ENCODE measurements at places on chromosomes 5 and 9.

DNA sequence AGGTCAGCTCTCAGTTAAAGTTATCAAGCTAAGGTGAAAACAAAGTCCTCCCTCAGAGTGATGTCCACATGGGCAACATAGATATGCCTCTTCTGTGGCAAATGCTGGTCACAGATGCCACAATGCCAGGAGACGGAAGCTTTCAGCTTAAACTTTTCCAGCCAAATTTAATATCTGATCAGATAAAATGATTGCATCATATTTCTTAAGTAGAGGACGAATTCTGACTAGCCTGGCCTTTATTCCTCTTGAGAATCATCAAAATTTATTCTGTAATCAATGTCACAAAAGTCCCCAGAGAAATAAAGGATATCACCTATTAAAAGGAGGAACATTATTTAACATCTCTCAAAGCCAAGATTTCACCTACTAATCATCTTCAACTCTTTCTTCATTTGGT lies 161.9 kb downstream of the MARCHF11 start:
- DNase-seq, result no peak

DNA sequence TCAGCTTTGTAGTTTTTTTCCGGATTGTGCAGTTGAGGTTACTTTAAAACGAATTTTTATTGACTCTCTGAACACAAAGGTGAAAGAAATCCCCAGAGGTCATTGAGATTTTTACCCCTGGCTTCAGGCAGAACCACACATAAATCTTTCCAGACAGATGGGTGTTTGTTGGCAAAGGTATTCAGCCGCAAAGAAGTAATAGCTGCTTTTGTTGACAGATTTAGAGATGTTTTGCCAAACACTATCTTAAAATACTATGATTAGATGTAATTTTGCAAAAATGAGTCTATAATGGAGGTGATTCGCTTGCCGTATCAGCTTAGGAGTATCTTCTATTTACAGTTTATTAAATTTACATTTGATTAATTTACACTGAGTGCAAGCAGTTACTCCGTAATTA lies 418.3 kb upstream of the CLINT1 start:
- DNase-seq, result no peak

DNA sequence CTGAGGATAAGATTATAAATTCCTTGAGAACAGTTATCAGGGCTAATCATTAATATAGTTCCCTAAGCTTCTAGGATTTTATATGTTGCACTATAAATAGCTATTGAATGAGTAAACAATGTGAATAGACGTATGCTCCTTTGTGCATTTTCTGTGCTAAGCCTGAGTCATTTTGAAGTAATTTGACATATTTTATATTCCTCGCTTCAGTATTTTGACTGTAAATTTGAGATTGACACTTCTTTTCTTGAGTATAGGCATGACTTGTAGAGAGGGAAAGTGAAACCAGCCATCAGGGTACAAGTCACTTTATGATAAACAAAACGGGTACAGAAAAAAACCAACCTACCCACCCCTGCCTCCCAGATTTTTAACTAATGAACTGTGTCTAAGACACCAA lies 367.7 kb upstream of the PRR16 start:
- DNase-seq, result no peak

DNA sequence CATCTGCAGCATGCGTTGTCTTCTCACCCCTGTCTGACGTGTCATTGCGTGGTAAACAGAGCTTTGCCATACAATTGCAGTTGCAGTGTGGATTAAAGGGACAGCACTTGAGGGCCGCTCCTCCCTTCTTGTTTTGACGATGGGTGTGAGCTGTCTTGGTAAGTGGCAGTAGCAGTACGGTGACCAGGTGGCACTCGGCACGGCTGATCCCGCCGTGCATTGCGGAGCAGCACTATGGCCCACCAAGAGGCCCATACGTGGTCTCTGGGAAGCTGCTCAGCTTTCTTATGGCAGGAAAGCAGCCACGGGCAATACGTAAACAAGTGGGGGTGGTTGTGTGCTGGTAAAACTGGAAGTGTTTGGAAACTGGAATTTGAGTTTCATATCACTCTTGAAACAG lies 25.1 kb downstream of the EHMT1 start:
- no peak for DNase-seq

- DNase-seq, result no peak
Measured at GRCh38 chr5:180860273-180860886, 696 bp downstream of the ZFP62 start.

DNA sequence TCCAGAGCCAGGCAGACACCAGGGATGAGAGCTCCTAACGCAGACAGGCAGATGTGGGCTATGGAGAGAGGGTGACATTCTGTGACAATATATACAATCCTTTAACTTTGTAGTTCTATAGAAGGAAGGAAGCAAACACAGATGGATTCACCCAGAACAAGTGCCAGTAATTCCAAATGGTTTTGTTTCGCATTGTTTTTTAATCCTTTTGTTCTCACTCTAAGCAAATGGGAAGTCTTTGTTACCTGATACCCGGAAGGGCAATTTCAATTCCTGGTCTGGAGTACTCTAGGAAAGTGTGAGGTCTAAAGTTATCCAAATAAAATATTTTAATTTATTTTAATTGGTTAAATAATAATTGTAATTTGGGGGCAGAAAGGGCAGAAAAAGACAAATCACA lies 2.5 kb downstream of the FRMD3 start:
- DNase-seq, result no peak

DNA sequence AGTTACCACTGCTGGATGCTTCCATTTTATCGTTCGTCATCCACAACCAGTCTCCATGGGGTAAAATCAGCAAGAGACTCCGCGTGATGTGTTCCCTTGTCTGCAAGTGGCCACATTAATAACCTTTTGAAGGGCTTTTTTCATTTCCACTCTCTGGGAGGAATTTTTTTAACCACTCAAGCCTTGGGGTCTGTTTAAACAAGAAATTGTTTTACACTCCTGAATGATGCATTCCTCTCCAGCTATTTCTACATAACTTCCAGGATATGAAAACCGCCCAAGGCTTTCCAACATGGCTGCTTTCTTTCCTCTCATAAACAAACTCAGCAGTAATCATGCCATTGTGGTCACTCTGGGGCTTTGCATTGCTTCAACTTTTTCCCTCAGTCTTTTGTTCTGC lies 217.2 kb upstream of the DAPK1 start:
- DNase-seq, result no peak

GRCh38 chr9:78921341-78921740 lies 624.4 kb downstream of the PSAT1 start:
- DNase-seq, result no peak

DNA sequence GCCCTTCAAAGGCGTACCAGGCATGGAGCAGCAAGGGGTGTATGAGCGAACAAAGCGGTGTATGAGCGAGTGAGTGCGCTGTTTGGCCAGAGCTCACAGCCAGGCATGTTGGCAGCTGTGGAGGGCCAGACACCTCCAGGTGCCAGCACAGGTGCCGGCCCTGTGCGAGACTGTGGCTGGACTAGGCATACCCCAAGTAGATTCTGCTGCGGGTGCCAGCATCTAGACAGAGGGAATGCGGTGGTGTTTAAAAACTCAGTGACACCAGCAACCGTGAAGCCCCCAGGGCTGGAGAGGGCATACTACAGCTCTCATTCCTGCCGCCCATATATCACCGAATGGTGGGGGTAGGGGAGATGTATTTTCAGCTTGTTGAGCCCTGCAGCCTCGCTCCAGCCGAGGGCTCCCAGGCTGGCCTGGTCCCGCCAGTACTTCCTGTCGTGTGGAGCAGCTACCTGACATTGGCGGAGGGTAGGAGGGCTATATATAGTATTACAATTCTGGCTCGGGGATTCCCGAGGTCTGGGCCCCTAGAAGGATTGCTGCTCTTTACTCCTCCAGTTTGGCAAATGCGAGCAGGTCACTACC lies 1829.6 kb upstream of the NUDT12 start:
- no peak for DNase-seq

DNA sequence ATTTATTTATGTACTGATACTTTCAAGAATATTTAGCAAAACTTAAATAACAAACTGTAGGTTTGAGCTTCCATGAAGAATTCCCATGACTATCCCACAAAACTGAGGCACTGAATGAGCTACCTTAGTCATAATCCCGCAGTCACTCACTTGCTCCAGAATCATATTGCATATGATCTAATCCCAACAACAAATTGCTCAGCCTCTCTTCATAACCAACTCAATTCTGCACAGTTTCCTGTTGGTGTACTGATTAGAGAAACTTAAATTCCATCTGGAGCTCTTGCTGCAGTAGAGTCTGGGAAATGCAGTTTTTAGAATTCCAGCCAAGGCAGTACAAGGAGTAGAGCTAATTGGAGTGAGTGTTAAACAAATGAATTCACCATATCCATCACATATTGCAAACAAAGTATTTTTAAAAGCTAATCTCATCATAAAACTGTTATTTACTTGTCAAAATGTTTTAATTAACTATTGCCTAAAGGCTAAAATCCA lies 35.7 kb upstream of the CDH18 start:
- DNase-seq, result no peak

GRCh38 chr9:36144309-36145232 lies 8.0 kb downstream of the GLIPR2 start:
- no peak for DNase-seq

DNA sequence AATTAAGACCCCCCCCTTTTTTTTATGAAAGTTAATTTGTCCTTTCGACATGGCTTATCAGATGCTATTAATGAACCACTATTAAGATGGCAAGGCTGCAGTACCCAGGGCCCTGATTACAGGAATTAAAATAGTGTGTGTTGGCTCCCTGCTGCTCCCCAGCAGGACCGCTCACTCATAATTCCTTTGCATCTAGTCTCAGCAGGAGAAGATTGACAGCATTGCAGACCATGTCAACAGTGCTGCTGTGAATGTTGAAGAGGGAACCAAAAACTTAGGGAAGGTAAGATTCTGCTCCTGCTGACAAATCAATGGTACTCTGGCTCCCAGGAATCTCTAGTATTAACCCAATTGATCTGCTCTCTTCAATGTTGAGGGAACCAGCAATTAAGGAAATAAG lies 61.0 kb downstream of the STX17 start:
- DNase-seq, result no peak
